Fibroblast of skin of left quadriceps (primary cell): ENCODE measurements at places on chromosomes 7 and 10.
A peak's percentile ranks its signal among the peaks of the same experiment; 100 is the strongest.

DNA sequence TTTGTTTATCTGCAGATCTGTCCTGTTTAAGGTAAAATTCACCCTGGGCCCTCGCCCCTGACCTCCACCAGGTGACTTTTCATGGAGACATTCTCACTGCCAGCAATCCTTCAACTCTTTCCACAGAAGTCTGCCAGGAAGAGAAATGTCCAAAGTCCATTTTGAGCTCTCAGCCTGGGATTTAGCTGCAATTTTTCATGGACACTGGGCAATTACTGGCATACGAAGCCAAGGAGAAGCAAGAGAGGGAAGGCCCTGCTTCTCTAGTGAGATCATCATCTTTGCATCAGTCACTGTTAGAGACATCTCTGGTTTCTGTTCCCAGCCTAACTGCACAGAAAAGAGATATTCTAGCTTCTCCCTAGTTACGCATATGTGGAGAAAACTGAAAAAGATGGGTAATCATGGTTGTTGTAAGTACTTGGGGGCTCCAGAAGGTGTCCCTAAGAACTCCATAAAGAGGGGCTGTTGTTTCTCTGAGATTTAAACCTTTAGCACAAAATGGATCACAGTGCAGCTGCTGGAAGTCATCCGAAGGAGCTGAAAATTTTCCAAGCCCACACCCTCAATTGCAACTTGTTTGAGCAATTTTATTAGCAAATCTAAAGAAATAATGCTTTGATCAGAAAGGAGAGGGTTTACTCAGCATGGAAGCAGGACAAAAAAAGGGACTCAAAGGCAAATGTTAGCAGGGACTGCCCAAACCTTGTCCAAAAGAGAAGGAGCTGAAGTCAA is 168.9 kb downstream of the SNX10 start:
- no peak for DNase-seq

DNA sequence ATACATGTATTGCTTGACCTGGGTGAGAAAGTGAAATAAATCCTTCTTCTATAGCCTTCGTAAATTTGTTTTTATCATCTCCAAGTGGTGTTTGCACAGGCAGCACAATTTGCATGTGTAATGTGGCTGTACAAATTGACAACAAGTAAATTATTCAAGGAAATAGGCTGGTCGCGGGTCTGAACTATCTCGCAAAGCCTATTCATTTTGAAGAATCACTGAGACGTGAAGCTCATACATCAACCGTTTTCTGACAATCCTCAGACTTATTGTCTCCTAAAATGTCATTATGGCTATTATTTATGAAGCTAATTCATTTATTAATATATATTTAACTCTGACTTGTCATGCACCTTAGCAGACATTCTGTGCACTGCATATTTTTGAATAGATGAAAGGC is 16.2 kb upstream of the FAM204A start:
- no peak for DNase-seq

- DNase-seq = no peak
These were observed 64.1 kb downstream of the MICU1 start for GRCh38 chr10:72561745-72562166.

- DNase-seq = no peak
These were observed 12.2 kb downstream of the LBX1 start for GRCh38 chr10:101217044-101217425.

GRCh38 chr7:20114468-20114867 is 102.7 kb downstream of the MACC1 start:
- DNase-seq = no peak

- no peak for DNase-seq
These were observed 4.9 kb upstream of the CCL24 start for GRCh38 chr7:75818472-75818871.

GRCh38 chr7:112297681-112298080 is 91.2 kb downstream of the ZNF277 start:
- no peak for DNase-seq

DNA sequence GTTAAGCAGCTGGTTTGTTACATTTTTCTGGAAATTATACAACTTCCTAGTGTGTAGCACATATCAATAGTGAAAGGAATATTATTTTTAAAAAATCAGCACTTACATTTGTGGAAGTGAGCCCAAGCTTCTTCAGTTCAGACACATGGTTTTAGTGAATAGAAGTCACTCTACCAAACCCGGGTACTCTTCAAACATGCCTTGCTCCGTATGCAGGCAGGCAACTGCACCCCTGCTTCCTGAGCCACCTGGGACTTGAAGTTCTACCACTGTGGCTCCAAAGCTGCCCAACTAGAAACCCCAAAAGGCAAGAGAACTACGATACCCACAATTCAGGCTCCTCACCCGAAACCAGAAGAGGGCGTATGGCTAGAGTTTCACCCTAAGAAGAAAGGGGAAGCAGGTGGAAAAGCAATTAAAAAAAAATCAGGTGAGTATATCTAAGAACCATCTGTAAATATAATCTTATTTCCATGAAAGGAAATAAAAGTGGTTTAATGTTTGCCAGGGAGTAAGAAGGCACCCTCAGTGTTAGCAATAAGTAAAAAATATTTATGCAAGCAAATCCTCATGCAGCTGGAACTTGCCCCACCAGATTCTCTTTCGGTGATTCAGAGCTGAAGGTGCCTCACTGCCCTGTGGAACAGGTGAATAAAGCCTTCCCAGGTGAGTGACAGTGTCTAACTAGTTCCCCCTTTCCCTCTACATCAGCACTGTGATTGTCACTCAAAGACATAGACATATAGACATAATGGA is at the start of gene MACC1:
MACC1 (minus strand) TSS at position 192 of the 756 bp plus-strand sequence. CDS start 55,522 bp downstream, outside the sequence.
- DNase-seq = no peak

DNA sequence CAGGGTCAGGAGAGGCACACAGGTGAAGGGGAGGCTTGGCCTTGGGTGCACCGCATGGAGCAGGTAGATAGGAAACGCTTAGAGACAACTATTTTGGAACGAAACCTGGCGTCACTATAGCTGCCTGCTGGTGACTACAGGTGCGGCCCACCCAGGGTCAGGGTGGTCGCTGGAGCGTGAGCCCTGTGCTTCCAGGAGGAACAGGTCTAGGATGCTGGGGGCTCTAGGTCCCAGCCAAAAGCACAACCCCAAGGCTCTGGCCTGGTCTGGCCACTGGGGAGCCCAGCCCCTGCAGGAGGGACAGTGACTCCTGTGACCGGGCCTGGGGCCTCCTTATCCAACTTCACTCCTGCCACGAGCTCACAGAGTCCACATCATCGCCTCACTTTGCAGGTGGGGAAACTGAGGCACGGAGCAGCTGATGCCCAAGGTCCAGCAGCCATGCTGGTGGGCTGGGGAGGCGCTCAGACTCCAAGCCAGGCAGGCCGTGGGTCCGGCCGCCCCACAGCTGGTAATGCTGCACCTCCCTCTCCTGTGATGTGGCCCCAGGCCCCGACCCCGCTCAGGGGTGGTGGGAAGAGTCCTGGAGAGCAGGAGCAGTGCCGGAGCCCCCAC is 9.0 kb downstream of the LFNG start:
- no peak for DNase-seq

- DNase-seq = peak; percentile 74
These were observed 73.0 kb upstream of the PFKP start for GRCh38 chr10:2994221-2994961.

DNA sequence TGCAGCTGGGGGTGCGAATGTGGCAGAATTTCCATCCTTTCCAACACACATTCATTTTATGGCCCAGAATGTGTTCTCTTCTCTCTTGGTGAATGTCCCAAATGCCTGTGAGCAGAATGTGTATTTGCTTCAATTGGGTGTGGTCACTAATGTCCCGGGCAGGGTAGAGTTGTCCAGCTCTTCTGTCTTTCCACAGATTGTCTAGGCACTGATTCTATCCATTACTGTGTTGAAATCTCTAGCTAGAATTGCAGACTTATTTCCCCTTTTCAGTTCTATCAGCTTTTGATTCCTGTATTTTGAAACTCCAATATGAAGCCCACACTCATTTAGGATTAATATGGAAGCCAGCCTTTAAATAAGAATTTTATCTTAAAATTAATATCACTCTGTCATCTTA is 14.0 kb upstream of the AKR1E2 start:
- no peak for DNase-seq

DNA sequence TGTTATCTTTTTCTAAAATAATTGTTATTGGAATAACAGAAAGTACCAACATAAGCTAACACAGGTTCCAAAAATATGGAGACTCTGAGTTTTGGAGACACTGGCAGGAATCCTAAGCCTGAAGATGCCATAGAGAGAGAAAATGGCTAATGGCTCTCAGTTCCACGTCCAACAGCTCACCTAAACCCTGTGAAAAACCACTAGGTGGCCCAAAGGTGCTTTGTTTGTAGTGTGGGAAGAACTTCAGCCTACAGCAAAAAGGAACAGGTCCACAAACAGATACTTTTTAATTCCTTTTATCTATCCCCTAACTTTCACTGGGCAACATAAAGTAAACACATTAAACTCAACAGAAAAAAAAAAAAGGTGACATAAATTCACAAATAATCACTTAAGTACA is 272.3 kb downstream of the SEMA3D start:
- no peak for DNase-seq

DNA sequence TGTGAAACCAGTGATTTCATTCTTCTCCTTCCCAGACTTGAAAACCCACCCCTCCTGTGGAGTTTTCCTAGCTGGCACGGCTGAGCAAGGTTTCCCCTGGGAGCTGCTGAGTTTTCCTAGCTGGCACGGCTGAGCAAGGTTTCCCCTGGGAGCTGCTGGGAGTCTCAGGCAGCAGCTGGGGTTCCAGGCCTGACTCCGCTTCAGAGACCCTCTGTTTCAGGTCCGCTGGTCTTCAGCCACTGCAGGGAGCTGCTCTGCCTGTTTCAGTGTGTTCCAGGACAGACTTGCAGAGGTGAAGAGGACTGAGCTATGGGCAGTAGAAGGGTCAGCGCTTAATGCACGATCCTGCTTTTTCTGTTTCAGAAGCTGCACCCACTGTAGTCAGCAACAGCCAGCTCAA is 104.9 kb downstream of the XRCC2 start:
- DNase-seq = no peak

- no peak for DNase-seq
These were observed 4.6 kb downstream of the SPAM1 start for GRCh38 chr7:123929655-123930054.

GRCh38 chr10:98321186-98321780 is 53.3 kb upstream of the LOXL4 start:
- no peak for DNase-seq

DNA sequence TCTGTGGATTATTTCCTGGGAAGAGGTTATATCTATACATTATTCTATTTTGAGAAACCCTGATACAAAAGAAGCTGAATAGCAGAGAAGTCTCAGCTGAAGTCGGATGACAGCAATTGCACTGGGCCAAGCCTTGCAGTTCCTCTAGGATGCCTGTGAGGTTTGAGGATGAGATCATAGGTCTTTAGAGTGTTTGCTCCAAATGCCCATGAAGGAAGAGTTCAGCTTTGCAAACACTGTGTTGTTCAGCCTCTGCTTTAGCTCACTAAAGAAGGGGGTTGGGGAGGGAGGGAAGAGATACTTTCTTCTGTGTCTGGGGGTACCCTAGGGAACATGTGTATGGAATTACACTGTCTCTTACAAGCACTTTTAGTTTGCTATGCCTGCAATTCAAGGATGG is 282.5 kb upstream of the NRP1 start:
- no peak for DNase-seq

GRCh38 chr7:103637094-103637493 is 191.1 kb upstream of the SLC26A5 start:
- peak; percentile 83 for DNase-seq

GRCh38 chr10:50447691-50448090 is 176.1 kb downstream of the SGMS1 start:
- DNase-seq = no peak

DNA sequence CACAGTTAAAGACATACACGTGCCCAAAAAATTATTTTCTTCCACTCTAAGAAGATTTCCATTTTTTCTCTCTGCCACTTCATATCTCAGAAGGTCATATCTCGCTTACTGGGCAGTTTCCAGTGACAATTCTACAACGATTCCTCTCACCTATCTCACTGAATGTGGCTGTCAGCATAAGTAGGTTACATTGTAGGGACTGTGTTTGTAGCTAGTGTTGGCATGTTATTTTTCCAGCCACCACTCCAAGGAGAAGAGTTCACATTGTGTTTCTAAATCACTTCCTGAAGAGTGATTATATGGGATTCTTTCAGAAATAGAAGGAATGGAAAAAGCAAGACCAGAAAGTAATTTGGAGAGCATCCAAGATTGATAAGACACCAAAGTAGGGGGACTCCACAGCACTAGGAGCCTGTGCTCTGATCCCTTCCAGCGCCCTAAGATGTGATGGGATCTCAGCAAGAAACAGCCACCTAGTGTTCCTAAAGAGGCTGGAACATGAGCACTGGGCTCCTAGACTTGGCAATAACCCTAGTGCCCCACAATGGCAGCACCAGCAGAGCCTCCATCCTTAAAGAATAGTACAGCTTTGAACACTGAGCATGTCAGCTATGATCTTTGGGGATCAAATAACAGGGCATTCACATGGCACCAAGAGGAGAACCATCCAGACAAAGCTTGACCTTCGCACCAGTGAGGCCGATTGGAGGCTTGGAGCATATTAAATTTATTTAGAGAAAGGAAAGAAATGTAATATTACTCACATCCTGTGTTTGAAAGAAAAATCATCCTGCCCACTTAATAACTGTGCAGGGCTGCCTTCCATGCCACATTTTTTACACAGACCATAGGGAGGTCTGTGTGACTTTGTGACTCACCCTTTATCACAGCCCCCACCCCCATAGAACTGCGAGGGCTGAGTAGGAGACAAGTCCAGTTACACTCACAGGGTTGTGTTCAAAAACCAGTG is 51.8 kb downstream of the CAV1 start:
- peak; percentile 88 for DNase-seq

- DNase-seq = no peak
These were observed 42.8 kb downstream of the MINDY3 start for GRCh38 chr10:15817409-15818046.
